ENCODE measurements at places on chromosomes 11 and 22. TPM values are rescaled to one million over a fixed set of nuclear protein-coding genes. Genes with fewer than 3 reads are reported as not detected.

PSMD13 gene
- 83.2 TPM for total RNA-seq

HTR3B gene
- not detected for total RNA-seq

HEPHL1 gene
- not detected for total RNA-seq

HYOU1 gene
- total RNA-seq, result 128 TPM

All from posterior vena cava (tissue), 2 donors.